ELR (cell line): ENCODE measurements at places on chromosomes 7 and 10.
A peak's percentile ranks its signal among the peaks of the same experiment; 100 is the strongest.

DNA sequence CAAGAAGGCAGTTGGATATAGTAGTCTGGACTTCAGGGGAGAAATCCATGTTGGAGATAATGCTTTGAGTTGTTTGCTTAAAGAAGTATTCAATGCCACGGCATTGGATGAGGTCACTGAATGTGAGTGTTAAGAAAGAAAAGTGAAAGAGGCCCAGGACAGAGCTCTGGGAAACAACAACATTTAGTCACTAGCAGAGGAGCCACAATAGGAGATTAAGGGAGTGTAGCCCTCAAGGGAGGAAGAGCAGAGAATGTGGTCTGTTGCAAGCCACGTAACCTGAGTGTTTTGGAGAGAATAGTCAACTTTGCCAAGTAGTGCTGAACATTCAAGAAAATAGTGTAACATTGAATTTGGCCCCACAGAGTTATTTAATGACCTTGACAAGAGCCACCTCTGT lies 114.7 kb downstream of the MYO3A start:
- no peak for DNase-seq

- DNase-seq = peak; percentile 86
Observed at GRCh38 chr7:151796091-151796870, 80.6 kb downstream of the PRKAG2 start.

GRCh38 chr10:98638920-98639319 lies 192.2 kb upstream of the HPS1 start:
- no peak for DNase-seq

GRCh38 chr10:109773288-109774120 lies 149.8 kb downstream of the XPNPEP1 start:
- DNase-seq = peak; percentile 58

GRCh38 chr7:36840904-36841303 lies 116.6 kb upstream of the AOAH start:
- no peak for DNase-seq
